Hematopoietic multipotent progenitor cell treated with erythropoietin and hydrocortisone succinate and interleukin-3 and kit ligand, for 8 days (in vitro differentiated cells): ENCODE measurements at places on chromosomes 12 and 14.

DNA sequence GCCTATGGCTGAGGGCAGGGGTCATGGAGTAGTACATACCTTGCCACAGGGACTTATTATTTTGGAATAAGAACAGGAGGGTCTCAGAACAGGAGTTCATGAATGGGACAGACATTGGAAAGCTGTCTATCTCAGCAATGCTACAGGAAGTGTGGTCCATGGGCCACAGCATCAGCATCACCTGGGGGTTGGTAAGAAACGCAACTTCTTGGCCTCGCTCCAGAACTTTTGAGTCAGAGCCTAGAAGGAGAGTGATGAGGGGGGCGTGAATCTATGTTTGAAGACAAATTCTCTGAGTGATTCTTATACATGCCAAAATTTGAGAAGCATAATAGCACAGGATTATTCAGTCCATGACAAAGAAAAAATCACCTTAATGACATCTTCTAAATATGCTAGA is 156.6 kb downstream of the RPAP3 start:
- DNase-seq = no peak

DNA sequence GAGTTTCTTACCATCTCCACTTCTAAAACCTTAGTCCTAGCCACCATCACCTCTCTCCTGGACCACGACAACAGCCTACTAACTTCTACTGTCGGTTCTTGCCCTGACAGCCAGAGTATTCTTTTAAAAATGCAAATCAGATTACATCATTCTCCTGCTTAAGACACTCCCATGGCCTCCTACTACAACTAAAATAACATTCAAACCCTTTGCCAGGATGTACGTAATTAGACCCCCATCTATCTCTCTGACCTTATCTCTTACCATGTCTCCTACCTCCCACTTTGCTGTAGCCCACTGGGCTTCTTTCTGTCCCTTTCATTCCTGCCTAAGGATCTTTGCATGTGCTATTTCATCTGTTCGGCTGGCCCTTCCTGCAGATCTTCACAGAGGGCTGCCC is 27.6 kb downstream of the TRIM9 start:
- no peak for DNase-seq

DNA sequence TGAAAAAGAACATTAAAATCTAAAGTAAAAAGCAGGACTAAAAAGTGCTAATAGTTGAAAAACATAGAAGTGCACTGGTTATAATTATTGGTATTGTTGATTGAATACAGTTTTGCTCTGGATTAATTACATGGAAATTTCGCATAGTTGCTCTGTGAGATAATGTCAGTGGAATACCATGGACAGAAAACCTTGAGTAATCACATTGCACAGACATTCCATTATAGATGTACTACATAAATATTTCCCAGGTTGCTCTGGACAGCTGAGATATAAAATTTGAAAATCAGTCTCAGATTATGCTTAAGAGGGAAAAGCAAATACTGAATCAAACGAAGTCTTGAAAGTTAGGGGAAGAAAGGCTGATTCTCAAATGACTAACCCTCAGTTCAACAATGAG is 439.3 kb upstream of the FLRT2 start:
- no peak for DNase-seq

DNA sequence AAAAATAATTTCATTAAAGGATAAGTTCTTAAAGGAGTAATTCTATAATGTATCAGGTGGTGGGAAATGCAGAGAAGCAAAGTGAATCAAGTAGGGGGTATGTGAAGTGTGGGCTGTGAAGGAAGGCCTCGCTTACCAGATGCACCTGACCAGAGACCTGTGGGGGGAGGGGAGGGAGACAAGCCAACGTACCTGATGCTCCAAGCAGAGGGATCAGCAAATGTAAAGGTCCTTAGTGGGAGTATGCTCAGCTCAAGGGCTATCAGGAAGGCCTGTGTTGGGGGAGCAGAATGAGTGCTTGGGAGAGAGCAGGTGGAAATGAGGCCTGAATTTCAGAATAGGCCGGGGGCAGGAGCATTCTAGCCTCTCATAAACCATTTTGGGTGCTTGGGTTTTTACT is 57.1 kb downstream of the ANO4 start:
- no peak for DNase-seq

DNA sequence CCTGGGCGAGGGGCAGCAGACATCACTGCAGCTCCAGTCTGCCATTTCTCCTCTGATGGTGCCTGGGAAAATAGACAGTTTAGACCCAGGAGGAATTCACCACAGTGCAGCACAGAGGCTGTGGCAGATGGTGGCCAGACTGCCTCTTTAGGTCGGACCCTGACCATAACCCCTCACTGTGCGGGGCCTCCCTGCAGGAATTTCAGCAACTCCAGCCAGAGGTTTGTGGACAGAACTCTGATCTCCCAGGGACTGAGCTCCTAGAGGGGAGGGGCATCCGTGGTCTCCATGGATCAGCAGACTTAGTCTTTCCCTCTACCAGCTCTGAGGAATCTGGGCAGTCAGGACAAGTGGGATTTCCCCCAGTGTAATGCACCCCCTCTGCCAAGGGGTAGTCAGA is 106.5 kb downstream of the ZC3H14 start:
- DNase-seq = no peak
